Activated CD4-positive, alpha-beta T cell treated with anti-CD3 and anti-CD28 coated beads for 1 hour (primary cell): ENCODE measurements at places on chromosomes 2 and 18.

- DNase-seq = no peak
Measured at GRCh38 chr2:135557530-135557929, 26.2 kb downstream of the R3HDM1 start.

DNA sequence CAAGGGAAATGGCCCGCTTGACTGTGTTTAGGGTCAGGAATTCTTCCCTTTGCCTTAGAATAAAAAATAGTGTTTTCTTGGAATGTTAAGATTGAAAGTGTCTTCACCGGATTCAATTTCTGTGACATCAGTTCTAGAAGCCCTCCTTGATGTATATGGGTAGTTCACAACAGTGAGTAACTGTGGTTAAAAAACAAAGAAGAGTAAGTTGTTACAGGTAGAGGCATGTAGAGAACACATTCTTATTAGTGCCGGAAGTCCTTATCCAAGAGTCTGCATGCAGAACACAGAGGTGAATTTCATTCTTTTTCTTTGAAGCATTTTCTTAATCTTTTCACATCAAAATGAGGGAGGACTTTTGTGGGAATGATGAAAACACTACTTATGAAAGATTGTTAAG is 105.5 kb downstream of the FMNL2 start:
- DNase-seq = no peak

- DNase-seq = no peak
Measured at GRCh38 chr2:203780231-203780630, 73.8 kb downstream of the CD28 start.

- DNase-seq = no peak
Measured at GRCh38 chr18:10121786-10122515, 208.1 kb downstream of the VAPA start.

DNA sequence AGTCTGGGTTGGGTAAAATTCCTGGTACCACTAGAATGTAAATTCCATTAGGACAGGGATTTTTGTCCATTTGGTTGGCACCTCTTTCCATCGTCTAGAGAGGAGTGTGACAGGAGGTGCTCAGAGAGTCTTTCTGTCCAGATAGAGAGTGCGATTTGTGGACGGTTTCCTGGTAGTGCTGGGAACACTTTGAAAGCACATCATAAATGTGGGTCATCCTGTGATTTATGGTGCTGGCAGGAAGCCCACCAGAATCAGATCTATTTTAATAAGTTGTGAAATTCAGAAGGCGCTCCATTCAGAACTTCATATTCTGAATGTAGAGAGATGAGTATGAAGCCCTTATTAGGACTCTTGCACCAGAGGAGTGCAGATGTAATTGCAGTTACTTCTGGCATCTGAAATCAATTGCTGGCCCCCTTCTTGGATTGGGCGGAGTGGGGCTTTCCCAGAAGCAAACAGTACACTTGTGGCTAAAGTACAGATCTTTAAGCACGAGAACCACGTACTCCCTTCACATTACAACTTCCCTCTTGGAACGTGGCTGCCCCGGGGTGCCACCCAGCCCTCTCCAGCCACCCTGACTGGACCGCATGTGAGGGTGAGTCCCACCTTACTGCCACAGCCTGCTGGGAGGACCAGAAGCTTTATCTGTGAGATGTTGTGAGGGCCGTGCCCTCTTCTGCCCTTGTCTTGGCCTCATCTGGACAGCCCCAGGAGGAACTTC is 243.2 kb downstream of the MYO3B start:
- no peak for DNase-seq

DNA sequence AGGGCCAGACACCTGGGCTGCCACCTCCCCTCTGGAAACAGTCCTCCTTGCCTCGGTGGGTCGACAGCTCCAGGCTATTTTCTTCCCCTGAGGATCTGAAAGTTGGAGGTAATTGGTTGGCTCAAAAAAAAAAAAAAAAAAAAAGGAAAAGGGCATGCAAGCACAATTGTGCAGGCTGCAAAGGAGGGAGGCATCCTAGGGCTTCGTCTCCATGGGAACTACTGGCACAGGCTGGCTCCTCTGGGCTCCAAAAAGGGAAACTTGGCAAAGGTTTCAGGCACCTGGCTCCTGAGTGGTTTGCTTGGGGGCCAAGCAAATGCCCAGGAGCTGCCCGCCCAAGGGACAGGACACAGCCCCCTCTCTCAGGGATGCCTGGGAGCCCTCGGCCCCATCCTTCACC is 1.1 kb upstream of the KCNIP3 start:
- no peak for DNase-seq
